RCC 7860 (cell line): ENCODE measurements at places on chromosomes 5 and 9.

DNA sequence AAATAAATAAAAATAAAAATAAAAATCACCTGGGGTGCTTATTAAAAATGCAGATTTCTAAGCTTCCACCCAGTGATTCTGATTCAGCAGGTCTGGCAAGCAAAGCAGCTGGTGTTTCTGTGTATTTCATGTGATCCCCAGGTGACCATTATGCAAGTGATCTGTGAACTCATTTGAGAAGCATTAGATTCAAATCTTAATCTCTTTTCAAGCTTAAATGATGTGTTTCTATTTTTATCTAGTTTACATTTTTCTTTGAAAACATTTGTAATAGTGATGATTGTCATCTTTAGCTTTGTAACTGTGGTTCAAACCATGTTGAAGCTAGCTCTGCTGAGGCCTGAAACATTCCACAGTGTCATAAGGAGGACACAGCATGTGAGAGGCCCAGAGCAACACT is 804.8 kb upstream of the ZNF608 start:
- no peak for DNase-seq

DNA sequence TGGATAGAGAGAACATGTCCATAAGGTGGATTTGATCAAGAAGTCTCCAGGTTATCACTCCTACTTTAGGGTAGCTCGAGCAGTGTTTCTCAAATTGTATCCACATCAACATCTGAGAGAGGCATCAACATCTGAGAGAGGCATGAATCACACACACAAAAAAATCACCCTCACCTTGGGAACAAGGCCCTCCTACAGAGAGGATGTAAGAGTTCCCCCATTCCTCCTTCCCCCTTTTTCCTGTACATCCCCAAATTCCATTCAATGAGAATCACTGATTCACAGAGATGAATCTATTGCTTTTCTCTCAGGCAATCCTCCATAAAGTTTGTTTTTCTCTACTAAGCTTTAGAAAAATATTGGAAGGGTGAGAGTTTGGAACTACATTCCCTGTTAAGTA is 233.4 kb upstream of the CDH6 start:
- DNase-seq, result no peak

GRCh38 chr5:172451771-172452197 is 2.5 kb downstream of the SH3PXD2B start:
- peak; percentile 85 for DNase-seq

- DNase-seq, result no peak
These were observed 276.1 kb downstream of the TAF11L14 start for GRCh38 chr5:17910318-17910717.

- no peak for DNase-seq
These were observed 734.5 kb upstream of the NUDT12 start for GRCh38 chr5:104297076-104297475.

GRCh38 chr5:45093377-45093776 is 284.6 kb downstream of the MRPS30 start:
- no peak for DNase-seq

DNA sequence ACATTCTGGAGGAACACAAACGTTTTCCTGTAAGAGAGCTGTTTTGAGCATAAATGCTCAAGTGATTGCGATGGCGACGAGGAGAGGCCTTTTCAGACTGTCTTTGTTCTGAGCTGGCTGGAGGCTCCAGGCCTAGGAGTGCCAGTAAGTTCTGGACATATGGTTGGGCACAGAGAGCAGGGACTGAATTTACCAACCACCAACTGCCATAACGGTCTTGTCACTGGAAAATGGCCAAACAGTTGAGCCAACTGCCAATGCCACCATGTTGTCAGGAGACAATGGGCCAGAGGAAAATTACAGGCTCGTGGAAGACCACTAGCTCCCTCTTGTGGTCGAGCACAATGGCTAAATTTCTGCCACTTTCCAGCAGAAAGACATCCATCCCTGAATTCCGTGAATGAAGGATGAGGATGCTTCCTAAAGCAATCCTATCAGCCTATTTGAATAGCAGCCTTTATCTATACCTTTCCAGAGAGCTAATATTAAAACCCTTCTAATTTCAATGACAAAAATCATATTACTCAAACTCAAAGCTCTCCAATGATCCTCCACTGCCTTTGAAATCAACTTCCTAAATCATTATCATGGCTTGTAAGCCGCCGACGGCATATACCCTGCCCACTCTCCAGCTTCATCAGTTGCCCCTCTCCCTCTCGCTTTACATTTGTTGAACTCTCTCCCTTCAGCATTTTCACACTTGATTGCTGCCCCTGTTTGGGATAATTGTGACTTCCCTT is 66.9 kb upstream of the GLIS3 start:
- DNase-seq, result peak; percentile 46

DNA sequence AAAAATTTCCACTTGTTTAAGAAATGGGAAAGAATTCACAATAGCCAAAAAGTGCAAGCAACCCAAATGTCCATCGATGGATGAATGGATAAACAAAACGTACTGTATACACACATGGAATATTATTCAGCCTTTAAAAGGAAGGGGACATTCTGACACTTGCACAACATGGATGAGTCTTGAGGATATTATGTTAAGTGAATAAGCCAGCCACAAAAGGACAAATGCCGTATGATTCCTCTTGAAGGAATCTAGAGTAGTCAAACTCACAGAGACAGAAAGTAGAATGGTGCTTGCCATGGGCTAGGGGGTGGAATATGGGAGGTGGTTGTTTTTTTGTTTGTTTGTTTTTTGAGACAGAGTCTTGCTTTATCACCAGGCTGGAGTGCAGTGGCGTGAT is 3.8 kb upstream of the ATP6V0E1 start:
- DNase-seq, result no peak

GRCh38 chr5:17004441-17005106 is 68.5 kb upstream of the MYO10 start:
- DNase-seq, result no peak

DNA sequence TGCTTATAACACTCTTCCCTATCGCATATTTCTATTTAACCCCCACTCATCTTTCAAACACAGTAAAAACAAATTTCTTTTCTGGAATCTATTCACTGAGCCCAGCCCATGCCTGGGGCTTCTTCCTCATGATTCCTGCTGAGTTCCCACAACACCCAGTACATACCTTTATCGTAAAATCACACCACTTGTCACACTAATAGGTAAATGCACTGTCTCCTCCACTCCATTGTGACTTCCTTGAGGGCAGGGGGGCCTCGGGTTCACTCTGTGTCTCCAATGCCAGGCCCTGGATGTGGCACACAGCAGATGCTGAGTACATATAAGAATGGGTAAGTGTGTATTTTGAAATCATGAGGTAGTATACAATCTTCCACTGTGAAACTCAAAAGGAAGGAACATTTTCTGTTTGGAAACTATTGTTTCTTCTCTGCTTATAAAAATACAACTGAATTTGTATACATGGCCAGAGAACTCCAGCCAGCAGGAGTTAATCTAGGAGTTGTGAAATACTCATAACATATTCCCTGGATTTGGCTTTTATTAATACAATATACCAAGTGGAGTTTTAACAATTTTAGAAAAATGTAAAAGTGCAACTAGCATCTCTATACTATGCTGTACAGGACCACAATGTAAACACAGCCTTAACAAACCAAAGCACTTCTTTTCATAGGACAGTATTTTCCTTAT is 7.2 kb downstream of the PLK2 start:
- peak; percentile 6 for DNase-seq

GRCh38 chr5:172004824-172005237 is 1.6 kb downstream of the FBXW11 start:
- DNase-seq, result peak; percentile 29

DNA sequence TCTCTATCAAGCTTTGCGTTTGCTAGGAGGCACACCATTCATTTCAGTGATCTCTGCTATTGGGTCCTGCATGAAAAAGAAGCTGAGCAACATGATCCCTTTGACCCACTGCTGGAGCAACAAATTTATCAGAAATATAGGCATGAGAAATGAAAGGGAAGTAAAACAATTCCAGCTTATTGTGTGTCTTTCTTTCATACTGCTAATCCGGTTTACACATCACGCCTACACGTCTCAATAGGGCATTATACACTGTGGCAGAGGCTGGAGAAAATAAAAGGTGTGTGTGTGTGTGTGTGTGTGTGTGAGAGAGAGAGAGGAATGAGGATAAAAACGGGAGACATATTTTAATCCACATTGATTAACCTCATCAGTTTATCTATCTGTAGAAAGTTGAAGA is 2.4 kb downstream of the PTCH1 start:
- DNase-seq, result no peak

DNA sequence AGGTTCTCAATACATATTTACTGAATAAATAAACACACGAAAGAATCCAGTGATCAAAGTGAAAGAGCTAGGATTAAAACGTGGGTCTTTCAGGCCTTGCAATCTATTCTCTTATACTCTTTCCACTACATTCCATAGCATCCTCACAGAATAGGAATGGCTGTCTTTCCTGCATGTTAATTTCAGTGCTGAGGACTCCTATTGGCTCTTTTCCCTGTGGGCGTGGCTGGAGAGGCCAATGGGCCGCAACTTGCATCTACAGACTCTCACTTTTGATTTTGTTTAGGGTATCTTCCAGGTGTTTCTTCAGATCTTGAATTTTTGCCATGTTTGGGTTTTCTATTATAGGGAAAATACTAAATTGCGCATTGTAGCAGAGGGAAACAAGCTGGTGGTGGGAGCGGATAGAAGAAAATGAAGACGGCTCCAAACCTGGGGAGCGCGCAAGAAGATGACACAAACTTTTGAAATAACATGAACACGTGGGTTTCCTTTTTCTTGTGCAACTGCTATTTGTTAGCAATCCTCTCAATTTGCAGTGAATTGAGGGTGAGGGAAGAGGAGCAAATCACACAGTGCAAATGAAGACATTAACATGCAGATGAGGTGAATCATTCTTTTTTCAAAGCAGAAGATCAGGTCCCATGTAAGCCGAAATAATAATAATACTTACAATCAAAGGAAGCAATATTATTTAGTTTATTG is 93.9 kb downstream of the GCNT1 start:
- DNase-seq, result no peak

- DNase-seq, result no peak
These were observed 60.3 kb upstream of the ADAMTS16 start for GRCh38 chr5:5079876-5080275.

GRCh38 chr9:25752398-25752797 is 74.2 kb upstream of the TUSC1 start:
- no peak for DNase-seq

GRCh38 chr5:90368454-90369246 is 40.9 kb downstream of the CETN3 start:
- no peak for DNase-seq

DNA sequence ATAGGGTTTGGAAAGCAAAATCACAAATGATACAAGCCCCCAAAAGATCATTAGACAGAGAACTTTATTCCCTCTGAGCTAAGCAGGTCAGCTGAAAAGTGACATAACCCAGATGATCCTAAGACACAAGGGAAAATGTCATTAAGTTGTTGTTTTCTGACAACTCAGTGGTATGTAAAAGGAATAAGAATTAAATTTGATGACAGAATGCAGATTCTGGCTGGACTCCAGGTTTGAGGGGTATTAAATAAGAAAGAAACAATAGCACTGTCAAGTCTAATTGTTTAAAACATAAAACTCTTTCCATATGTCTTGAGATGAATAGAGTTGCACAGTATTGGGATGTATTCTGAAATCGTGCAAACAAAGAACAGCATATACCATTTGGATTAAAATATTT is 429.9 kb downstream of the CAAP1 start:
- DNase-seq, result no peak

GRCh38 chr9:120913647-120914264 is 12.8 kb downstream of the TRAF1 start:
- DNase-seq, result no peak
